Activated CD8-positive, alpha-beta memory T cell treated with anti-CD3 and anti-CD28 coated beads, Interleukin-2, amount 10 ng/mL, durations not matched to agents 7 days and 5 days (primary cell): ENCODE measurements at places on chromosomes 11 and 22. TPM values are rescaled to one million over a fixed set of nuclear protein-coding genes. Genes with fewer than 3 reads are reported as not detected.
A peak's percentile ranks its signal among the peaks of the same experiment; 100 is the strongest.

The INSC gene
- 0.61 TPM for total RNA-seq

The CALCA gene
- not detected for total RNA-seq

GRCh38 chr22:25742918-25743708, 1.1 kb downstream of the MYO18B start:
- no peak for DNase-seq
- H3K4me1 ChIP-seq: peaks cover 60% of the 10 kb centered on the region
- H3K4me3 ChIP-seq: peak overlapping the region; percentile 44
- no peaks in the 10 kb centered on the region for H3K27me3 ChIP-seq

GRCh38 chr11:58498464-58498863, 9.4 kb downstream of the OR5B21 start:
- H3K4me1 ChIP-seq: peaks cover 31% of the 10 kb centered on the region
- H3K27me3 ChIP-seq: no peaks in the 10 kb centered on the region
- no peak overlapping the region for H3K4me3 ChIP-seq
- peaks cover 25% of the 10 kb centered on the region for H3K36me3 ChIP-seq
- H3K27ac ChIP-seq: peak overlapping the region; percentile 78
- DNase-seq: peak; percentile 60

GRCh38 chr11:102493524-102493923, 37.0 kb downstream of the MMP7 start:
- peaks cover 22% of the 10 kb centered on the region for H3K4me1 ChIP-seq
- H3K4me3 ChIP-seq: no peak overlapping the region
- no peak for DNase-seq
- H3K27me3 ChIP-seq: peaks cover 14% of the 10 kb centered on the region
- H3K27ac ChIP-seq: no peak overlapping the region

DNA sequence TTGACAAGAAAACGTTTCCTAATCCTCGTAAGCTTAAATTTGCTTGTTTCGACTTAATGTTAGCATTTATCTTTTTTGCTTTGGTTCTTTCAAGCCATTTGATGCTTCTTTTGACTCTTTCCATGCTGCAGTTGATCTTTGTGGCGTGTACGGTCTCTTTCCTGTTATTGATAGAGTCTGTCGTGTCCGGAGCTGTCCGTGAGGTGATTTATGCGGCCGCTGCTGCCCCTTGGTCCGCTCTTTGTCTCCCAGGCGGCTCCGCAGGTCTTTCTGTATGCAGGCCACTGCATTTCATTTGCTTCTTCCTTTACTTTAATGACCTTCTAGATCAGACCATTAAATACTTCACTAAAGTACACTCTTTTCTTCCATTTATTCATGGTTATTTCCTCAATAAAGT, 50.3 kb downstream of the TBC1D22A start:
- no peak overlapping the region for H3K4me3 ChIP-seq
- H3K27ac ChIP-seq: no peak overlapping the region
- H3K27me3 ChIP-seq: no peaks in the 10 kb centered on the region
- H3K4me1 ChIP-seq: peaks cover 10% of the 10 kb centered on the region

- H3K4me3 ChIP-seq: no peak overlapping the region
- H3K36me3 ChIP-seq: peaks cover 22% of the 10 kb centered on the region
These were observed 44.9 kb downstream of the PITPNB start for GRCh38 chr22:27874185-27874584.
